Thyroid gland (tissue), 4 donors: ENCODE measurements at places on chromosomes 6 and 20. TPM values are rescaled to one million over a fixed set of nuclear protein-coding genes. Genes with fewer than 3 reads are reported as not detected.

DNA sequence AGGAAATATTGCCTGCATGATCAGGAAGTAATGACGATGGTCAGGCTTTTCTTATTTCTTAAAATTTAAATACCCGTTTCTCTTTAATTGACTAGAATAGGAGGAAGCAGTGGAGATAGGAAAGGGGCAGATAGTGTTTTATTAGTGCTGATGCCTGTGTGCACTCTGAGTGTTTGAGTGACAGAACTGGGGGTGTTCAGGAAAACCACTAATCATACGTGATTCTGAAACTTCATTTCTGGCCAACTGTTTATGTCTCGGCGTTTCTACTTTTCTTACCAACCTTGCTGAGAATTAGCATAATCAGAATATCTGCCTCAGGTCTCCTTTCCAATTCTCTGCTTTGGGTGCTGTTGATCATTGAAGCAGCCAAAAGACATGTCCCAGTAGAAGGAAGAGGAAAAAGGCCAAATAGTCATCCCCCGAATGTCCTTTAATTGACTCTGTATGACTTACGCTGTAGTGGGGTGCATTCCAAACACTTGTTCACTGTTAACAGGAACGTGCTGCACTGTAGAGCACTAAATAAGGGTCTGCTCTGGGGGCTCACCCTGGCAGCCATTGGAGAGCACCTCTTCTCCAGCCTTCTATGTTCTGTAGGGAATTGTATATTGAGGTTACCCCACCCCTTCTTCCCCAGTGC lies 152.9 kb downstream of the JARID2 start:
- no peaks in the 10 kb centered on the region for H3K27me3 ChIP-seq
- no peak overlapping the region for H3K4me3 ChIP-seq
- H3K36me3 ChIP-seq, result no peaks in the 10 kb centered on the region
- no peak overlapping the region for H3K27ac ChIP-seq
- DNase-seq, result no peak
- H3K4me1 ChIP-seq, result peaks cover 20% of the 10 kb centered on the region

DNA sequence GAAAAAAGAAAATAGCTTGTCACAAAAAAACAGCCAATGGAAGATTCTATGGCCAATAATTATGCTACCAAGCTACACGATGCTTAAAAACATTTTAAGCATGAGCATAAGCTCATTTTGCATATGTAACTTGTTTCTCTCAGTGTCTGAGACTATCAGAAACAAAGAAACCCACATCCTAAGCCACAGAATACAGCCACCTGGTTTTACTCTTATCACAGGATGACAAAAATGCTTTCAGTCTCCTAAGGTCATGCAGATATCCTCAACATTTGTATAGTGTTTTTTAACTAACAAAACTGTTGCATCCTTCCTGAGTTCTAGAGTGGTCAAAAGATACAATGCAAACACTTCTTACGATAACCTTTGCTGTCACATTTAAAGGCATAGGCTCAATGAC lies 172.1 kb upstream of the RUNX2 start:
- H3K27me3 ChIP-seq, result no peaks in the 10 kb centered on the region
- H3K4me3 ChIP-seq, result no peak overlapping the region
- H3K36me3 ChIP-seq, result no peaks in the 10 kb centered on the region
- H3K4me1 ChIP-seq, result no peaks in the 10 kb centered on the region

GRCh38 chr6:75170691-75171560 lies 34.9 kb downstream of the COL12A1 start:
- DNase-seq, result no peak
- H3K27me3 ChIP-seq, result no peaks in the 10 kb centered on the region
- H3K4me3 ChIP-seq, result no peak overlapping the region
- no peaks in the 10 kb centered on the region for H3K4me1 ChIP-seq
- no peaks in the 10 kb centered on the region for H3K36me3 ChIP-seq

- H3K4me1 ChIP-seq, result no peaks in the 10 kb centered on the region
- no peak overlapping the region for H3K27ac ChIP-seq
- no peaks in the 10 kb centered on the region for H3K36me3 ChIP-seq
- no peak overlapping the region for H3K4me3 ChIP-seq
Observed at GRCh38 chr6:132693478-132693877, 20.4 kb downstream of the VNN1 start.

DNA sequence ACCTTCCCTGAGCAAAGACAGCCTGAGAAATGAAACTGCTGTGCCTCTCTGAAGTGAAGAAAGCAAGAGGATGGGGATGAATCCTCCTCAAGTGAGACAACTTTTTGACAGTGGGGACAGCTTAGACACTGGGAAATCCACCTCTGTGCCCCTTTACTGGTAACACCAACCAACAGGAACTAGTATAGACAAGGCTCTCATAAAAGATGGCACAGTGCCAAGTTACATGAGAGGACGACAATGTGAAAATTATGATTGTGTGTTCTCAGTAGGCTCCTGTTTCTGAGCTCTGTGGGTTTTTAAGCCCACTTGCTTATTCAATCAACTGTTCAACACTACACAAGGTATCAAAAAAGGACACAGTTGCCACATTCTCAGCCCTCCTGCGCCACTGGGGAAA lies 41.6 kb upstream of the LYRM2 start:
- H3K4me3 ChIP-seq, result no peak overlapping the region
- peaks cover 71% of the 10 kb centered on the region for H3K36me3 ChIP-seq
- H3K4me1 ChIP-seq, result no peaks in the 10 kb centered on the region
- DNase-seq, result no peak
- no peak overlapping the region for H3K27ac ChIP-seq

- H3K36me3 ChIP-seq, result no peaks in the 10 kb centered on the region
- H3K27me3 ChIP-seq, result no peaks in the 10 kb centered on the region
- H3K27ac ChIP-seq, result no peak within 1 kb of the TSS
- no peaks in the 10 kb centered on the region for H3K4me1 ChIP-seq
- DNase-seq, result peak; percentile 66
Observed at GRCh38 chr6:138161338-138162110, at the start of gene ARFGEF3. TSS of gene ARFGEF3 (plus strand) at chr6:138161939. CDS start at chr6:138162087, 148 bp downstream.

DNA sequence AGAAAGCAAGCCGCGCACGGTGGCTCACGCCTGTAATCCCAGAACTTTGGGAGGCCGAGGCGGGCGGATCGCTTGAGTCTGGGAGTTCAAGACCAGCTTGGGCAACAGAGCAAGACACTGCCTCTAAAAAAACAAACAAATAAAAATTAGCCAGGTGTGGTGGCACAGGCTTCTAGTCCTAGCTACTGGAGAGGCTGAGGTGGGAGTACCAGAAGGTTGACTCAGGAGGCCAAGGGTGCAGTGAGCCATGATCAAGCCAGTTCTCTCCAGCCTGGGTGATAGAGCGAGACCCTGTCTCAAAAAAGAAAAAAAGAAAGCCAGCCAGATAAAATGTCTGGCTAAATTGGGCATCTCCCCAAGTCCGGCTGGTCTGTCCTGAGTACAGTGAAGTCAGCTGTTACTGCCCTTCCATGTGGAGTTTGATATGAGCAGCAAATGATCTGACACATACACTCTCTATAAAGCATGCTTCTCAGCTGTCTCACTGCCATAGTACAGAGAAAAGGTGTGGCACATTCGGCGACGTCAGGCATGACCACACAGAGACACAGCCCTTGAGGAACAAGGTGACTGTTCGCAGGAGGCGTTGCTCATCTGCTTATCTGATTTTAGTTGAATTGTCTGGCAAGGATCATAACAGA lies 13.0 kb downstream of the CD83 start:
- H3K4me3 ChIP-seq, result no peak overlapping the region
- H3K27ac ChIP-seq, result no peak overlapping the region
- H3K36me3 ChIP-seq, result no peaks in the 10 kb centered on the region
- peak; percentile 10 for DNase-seq
- H3K4me1 ChIP-seq, result peaks cover 16% of the 10 kb centered on the region

- H3K27me3 ChIP-seq, result no peaks in the 10 kb centered on the region
- H3K36me3 ChIP-seq, result no peaks in the 10 kb centered on the region
- no peaks in the 10 kb centered on the region for H3K4me1 ChIP-seq
Observed at GRCh38 chr20:4135385-4136077, 120.2 kb upstream of the RNF24 start.

DNA sequence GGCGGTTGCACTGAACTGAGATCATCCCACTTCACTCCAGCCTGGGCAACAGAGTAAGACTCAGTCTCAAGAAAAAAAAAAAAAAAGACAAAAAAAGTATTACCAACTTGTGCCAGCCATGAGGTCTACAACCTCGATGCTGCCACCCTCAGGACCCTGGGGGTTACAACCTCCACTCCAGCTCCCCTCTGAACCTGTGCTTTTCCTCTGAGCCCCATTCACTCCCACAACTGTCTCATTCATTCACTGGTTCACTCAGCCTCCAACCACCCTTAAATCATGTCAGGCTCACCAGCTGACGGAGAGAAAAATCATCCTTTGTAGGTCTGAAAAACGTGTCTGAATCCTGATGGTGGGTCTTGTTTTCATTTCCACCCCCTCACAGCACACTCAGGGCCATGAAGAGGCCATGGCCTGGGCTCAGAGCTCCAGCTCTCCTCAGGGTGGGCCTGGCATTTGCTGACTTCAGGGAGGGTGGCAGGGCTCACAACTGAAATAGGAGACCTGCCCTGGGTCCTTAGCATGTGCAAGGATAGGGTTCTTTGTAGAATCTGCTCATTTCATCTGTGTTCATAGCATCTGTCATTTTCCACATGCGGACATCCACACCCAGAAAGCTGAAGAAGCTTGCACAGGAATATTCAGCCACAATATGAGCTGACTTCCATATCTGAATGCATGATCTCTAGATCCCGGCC lies 1.9 kb upstream of the ULBP1 start:
- no peak overlapping the region for H3K27ac ChIP-seq
- no peaks in the 10 kb centered on the region for H3K36me3 ChIP-seq
- H3K27me3 ChIP-seq, result peaks cover 13% of the 10 kb centered on the region
- H3K4me1 ChIP-seq, result peaks cover 24% of the 10 kb centered on the region
- no peak for DNase-seq

GRCh38 chr6:142940487-142940886 lies 4.5 kb downstream of the HIVEP2 start:
- H3K27me3 ChIP-seq, result no peaks in the 10 kb centered on the region
- H3K36me3 ChIP-seq, result no peaks in the 10 kb centered on the region
- H3K27ac ChIP-seq, result no peak overlapping the region
- no peak for DNase-seq

CPXM1 gene
- 10.1 TPM for total RNA-seq

EMILIN3 gene
- total RNA-seq, result 0.78 TPM

SCRT2 gene
- total RNA-seq, result not detected

SLC44A4 gene
- total RNA-seq, result 1.6 TPM

GTSF1L gene
- total RNA-seq, result not detected

GMDS gene
- total RNA-seq, result 9.5 TPM

TNF gene
- total RNA-seq, result not detected

DDX43 gene
- 1.5 TPM for total RNA-seq
